H1 (cell line): ENCODE measurements at places on chromosomes 3 and 15.

DNA sequence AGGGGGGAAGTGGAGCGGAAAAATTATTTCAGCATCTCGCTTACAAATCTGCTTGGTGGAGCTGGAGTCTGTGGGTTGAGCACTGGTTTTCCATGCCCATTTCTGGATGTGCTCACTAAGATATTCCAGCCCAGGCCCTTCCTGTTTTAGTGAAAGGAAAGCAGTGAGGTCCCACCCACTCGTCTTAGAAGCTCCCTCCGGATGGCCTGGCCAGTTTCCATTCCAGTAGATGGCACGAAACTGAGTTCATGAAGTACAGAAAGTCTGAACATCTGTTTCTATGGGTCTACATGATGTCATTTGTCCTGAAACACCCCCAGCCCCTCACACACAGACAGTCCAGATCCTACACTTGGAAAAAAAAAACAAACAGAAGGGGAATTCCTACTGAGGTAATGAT, 31.9 kb upstream of the THSD4 start:
- DNase-seq, result no peak

DNA sequence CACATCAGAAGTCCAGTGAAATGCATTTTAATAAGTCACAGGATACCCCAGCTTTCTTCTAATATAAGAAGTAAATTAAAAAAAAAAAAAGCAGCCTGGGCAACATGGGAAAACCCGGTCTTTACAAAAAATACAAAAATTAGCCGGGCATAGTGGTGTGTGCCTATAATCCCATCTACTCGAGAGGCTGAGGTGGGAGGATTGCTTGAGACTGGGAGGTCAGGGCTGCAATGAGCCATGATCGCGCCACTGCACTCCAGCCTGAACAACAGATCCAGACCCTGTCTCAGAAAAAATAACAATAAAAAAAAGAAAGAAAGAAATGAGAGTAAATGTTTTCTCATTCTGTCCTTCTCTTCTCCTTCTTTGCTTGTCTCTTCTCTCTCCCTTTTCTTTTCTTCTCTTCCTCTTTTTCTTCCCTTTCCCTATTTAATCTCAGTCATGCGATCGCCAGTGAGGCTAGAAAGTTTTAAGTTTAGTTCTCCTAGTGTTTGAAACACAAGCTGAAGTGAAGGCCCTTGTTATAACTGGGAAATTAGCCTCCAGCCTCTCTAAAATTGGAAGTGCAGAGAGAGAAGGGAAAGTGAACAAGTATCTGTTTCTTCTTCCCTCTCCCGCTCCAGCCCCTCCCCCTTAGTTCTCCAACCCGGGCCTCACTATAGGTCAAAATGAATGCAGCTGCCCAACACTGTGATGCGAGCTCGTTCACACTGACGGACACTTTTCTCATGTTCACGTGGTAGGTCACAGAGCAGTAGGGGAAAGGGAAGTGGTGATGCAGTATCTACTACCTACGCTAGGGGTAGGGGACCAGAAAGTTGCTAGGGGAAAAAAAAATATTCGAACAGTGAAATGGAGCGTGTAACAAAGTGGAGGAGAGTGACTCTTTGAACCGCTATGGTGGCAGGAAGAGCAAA, 23.5 kb upstream of the TSC22D2 start:
- DNase-seq, result no peak

DNA sequence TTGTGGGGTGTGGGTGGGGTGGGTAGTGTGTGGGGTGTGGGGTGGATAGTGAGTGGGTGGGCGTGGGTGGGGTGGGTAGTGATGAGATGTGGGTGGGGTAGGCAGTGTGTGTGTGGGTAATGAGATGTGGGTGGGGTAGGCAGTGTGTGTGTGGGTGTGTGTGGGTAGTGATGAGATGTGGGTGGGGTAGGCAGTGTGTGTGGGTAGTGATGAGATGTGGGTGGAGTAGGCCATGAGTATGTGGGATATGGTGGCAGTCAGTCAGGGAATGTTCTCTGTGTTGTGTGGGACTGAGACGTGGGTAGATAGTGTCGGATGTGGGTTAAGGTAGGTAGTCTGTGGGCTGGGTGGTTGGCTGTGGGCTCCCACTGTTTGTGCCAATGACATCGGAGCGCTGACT, 7.1 kb downstream of the MINAR1 start:
- no peak for DNase-seq

DNA sequence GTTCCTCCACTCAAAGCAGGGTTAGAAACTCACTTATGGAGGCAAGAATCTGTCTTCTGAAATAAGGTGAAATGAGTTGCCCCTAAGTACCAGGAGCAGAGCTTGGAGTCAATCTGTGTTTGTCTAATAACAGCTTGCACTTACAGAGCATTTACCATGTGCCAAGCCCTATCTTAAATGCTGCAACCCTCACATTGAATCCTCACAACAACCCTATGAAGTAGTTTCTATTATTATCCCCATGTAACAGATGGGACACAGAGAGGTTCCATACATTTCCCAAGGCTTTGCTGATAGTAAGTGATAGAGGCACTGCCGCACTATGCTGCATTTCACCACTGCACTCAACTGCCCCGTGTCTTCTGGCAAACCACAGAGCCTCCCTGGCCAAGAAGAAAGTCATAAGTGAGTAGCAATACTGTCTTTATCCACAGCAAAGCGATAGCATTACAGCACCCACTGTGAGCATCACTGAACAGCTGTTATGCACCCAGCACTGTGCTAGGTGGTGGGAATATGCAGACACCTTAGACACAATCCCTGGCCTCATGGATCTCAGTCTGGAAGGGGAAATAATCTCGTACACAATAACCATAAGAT, 141.5 kb downstream of the SSR3 start:
- no peak for DNase-seq

GRCh38 chr3:152281133-152281713, 12.5 kb downstream of the MBNL1 start:
- DNase-seq, result no peak

DNA sequence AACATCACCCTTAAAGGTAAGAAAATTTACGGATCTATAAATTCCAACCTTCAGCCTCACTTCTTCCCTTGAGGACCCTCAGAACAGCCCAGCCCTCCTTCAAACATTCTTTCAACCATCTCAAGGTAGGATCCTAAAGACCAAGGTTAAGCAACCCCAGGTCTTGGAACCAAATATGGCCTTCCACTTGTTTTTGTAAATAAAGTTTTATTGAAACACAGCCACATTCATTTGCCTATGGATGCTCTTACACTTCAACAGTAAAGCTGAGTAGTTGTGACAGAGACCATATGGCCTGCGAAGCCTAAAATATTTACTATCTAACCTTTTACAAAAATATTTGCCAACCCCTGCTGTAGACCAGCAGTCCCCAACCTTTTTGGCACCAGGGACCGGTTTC, 70.4 kb upstream of the NTRK3 start:
- no peak for DNase-seq

DNA sequence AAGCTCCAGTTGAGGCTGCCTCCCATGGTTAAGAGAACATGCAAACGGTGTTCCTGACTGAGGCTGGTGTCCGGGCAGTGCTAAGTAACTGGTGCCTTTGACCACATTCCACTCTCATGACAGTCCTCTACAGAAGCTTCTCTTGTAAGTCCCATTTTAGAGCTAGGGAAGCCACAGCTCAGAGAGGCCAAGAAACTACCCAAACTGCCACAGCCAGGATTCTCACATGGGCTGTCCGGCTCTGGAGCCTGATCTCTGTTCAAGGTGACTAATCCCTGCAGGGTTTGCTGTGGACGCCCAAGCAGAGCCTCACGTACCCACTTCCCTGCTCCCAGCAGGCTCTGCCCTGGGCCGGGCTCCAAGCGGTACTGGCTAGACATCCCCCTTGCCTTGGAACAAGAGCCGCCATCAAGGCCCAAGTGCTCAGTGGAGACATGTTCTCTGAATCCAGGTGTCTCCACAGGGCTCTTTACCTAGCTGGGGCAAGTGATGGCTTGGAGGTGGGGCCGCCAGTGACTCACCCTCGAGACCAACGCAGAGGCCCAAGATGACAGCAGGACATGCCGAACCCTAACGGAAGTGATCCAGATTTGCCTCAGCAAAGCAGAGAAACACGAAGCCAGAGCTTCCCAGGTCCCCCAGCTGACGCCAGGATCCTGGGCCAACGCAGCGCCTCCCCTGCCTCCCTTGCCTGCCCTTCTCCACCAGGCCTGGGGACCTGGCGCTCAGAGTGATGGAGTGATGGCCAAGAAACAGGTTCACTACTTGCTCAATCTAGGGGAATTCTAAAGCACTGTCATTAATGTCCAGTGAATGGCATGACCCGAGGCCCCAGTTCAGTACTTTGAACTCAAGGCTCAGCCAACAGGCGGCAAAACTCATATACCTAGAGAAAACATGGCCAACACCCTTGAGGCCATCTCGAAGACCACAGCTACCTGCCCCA, 24.4 kb downstream of the KLHL25 start:
- no peak for DNase-seq
